ENCODE measurements at places on chromosomes 12 and 14.

DNA sequence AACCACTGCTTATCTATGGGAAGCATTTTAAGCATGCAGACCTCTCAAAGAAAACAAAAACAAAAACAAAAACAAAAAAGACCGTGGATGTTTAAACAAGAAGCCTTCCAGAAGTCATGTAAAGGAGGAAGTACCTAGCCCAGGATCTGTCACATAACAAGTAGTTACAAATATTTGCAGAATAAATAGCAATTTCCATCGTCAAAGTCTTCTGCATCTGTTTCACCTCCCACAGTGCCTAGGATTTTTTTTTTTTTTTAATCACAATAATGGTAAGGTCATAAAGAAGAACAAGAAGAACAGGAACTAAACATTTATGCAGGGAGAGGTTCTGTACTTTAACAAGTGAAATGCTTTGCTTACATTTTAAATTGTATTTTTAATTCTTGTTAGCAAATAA is 2.4 kb upstream of the STXBP6 start:
- H3K27me3 ChIP-seq = peaks cover 39% of the 10 kb centered on the region
- DNase-seq = no peak
- no peak overlapping the region for H3K27ac ChIP-seq
- H3K36me3 ChIP-seq = no peaks in the 10 kb centered on the region
- H3K4me3 ChIP-seq = no peak overlapping the region
- peaks cover 13% of the 10 kb centered on the region for H3K4me1 ChIP-seq

GRCh38 chr12:92492995-92493394 is 209.8 kb upstream of the PLEKHG7 start:
- H3K4me1 ChIP-seq = no peaks in the 10 kb centered on the region
- H3K4me3 ChIP-seq = no peak overlapping the region
- no peak overlapping the region for H3K27ac ChIP-seq

DNA sequence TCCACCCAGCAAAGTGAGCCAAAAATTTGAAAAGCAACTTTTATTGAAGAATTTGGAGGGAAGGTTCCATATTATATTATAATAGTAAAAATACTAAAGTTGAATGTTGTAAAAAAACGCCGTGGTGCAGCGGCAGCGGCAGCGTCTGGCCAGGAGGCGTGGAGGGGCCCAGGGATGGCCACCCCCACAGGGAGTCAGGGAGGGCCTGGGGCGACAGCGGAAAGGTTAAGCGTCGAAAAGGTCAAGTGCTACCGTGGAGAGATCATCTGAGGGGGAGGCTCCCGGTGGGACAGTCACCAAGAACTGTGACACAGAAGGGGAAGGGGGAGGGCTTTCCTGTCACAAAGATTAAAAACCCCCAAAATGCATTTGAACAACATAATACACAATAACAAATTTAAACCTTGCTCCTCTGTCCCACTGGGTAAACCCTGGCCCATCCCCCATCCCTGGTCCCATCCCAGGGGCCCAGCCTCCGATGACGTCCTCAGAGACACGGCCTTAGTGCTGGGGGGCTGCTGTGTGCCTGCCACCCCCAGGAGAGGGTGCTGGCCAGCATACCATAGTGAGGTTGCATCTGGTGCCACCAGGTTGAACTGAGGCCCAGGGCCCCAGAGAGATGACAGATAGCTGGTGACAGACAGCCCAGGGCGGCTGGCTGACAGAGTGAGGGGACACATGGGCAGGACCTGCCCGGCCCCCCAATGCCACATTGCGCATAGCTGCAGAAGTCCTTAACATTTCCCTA is 16.6 kb downstream of the SIVA1 start:
- no peak overlapping the region for H3K4me3 ChIP-seq
- H3K36me3 ChIP-seq = peaks cover 24% of the 10 kb centered on the region
- no peak overlapping the region for H3K27ac ChIP-seq
- no peaks in the 10 kb centered on the region for H3K27me3 ChIP-seq

GRCh38 chr12:57724936-57725740 is 13.4 kb downstream of the AGAP2 start:
- no peak overlapping the region for H3K4me3 ChIP-seq
- peaks cover 20% of the 10 kb centered on the region for H3K4me1 ChIP-seq
- no peak for DNase-seq
